ENCODE measurements at places on chromosomes 1 and 21. TPM values are rescaled to one million over a fixed set of nuclear protein-coding genes. Genes with fewer than 3 reads are reported as not detected.

- H3K36me3 ChIP-seq = no peaks in the 10 kb centered on the region
- no peaks in the 10 kb centered on the region for H3K27me3 ChIP-seq
- DNase-seq = no peak
- H3K4me3 ChIP-seq = no peak overlapping the region
- peak overlapping the region; percentile 75 for H3K27ac ChIP-seq
Observed at GRCh38 chr1:170620164-170620563, 43.8 kb upstream of the PRRX1 start.

GRCh38 chr1:16981269-16981849 lies 939 bp upstream of the MFAP2 start:
- no peak overlapping the region for H3K27ac ChIP-seq
- H3K4me3 ChIP-seq = no peak overlapping the region
- no peaks in the 10 kb centered on the region for H3K27me3 ChIP-seq
- no peaks in the 10 kb centered on the region for H3K4me1 ChIP-seq
- DNase-seq = no peak
- peaks cover 4% of the 10 kb centered on the region for H3K36me3 ChIP-seq

- H3K27me3 ChIP-seq = no peaks in the 10 kb centered on the region
- DNase-seq = no peak
- no peak overlapping the region for H3K4me3 ChIP-seq
Observed at GRCh38 chr1:185166106-185166505, 9.1 kb downstream of the SWT1 start.

GRCh38 chr1:116390195-116390594 lies 17.2 kb downstream of the ATP1A1 start:
- no peak overlapping the region for H3K4me3 ChIP-seq
- peaks cover 40% of the 10 kb centered on the region for H3K36me3 ChIP-seq
- DNase-seq = no peak
- H3K4me1 ChIP-seq = no peaks in the 10 kb centered on the region

DNA sequence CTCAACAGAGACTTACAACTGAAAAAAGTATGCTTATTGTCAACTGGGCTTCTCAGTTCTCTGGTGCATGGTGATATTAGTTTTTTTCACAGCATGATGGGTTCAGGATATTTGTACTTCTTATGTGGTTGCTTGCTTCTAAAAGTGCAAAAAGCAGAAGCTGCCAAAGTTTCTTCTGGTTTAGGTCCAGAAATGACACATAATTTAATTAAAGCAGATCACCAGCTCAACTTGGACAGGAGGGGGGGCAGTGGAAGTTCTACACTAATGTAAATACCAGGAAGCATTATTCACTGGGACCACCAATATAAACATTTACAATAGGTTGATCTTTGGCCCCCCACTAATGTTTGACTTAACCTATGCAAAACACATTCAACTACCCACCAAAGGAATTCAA lies 354.8 kb upstream of the BRINP3 start:
- no peak for DNase-seq
- no peaks in the 10 kb centered on the region for H3K4me1 ChIP-seq
- no peak overlapping the region for H3K27ac ChIP-seq
- H3K4me3 ChIP-seq = no peak overlapping the region
- no peaks in the 10 kb centered on the region for H3K36me3 ChIP-seq
- H3K27me3 ChIP-seq = no peaks in the 10 kb centered on the region

Gene LCA5L
- total RNA-seq = 4.3 TPM

GRCh38 chr1:183191833-183192232 lies 5.8 kb downstream of the LAMC2 start:
- H3K36me3 ChIP-seq = no peaks in the 10 kb centered on the region
- no peaks in the 10 kb centered on the region for H3K4me1 ChIP-seq
- peaks cover 6% of the 10 kb centered on the region for H3K27me3 ChIP-seq
- H3K4me3 ChIP-seq = no peak overlapping the region
- no peak overlapping the region for H3K27ac ChIP-seq
- DNase-seq = no peak

- no peak overlapping the region for H3K4me3 ChIP-seq
- peaks cover 22% of the 10 kb centered on the region for H3K27me3 ChIP-seq
- no peaks in the 10 kb centered on the region for H3K36me3 ChIP-seq
- H3K27ac ChIP-seq = no peak overlapping the region
- no peaks in the 10 kb centered on the region for H3K4me1 ChIP-seq
Observed at GRCh38 chr1:19872190-19872589, 10.0 kb upstream of the OTUD3 start.

- no peaks in the 10 kb centered on the region for H3K27me3 ChIP-seq
- H3K27ac ChIP-seq = no peak overlapping the region
- H3K4me1 ChIP-seq = no peaks in the 10 kb centered on the region
- no peak for DNase-seq
- H3K36me3 ChIP-seq = no peaks in the 10 kb centered on the region
Observed at GRCh38 chr1:186611156-186611555, 69.1 kb downstream of the PTGS2 start.

- peaks cover 5% of the 10 kb centered on the region for H3K4me1 ChIP-seq
- peaks cover 40% of the 10 kb centered on the region for H3K27me3 ChIP-seq
- DNase-seq = no peak
- no peak overlapping the region for H3K27ac ChIP-seq
Observed at GRCh38 chr1:98055457-98055856, 134.6 kb upstream of the DPYD start.

DNA sequence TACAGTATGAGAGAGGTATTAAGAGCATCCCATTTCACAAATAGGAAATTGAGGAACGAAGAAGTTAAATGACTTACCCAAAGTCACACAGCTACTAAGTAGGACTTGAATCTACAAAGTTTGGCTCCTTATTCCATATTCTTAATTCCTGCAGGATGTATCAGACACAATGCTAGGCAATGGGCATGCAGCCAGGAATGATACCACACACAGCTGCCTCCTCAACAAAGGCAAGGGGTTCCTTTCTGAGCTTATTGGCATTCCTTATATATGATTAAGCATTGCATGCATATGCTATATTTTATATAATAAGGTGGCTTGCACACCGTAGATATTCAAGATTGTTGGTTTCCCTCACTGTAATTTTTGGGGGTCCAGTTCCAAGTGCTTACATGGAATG lies 34.2 kb upstream of the JUN start:
- H3K4me3 ChIP-seq = no peak overlapping the region
- DNase-seq = no peak
- H3K27me3 ChIP-seq = no peaks in the 10 kb centered on the region
- H3K4me1 ChIP-seq = no peaks in the 10 kb centered on the region

DNA sequence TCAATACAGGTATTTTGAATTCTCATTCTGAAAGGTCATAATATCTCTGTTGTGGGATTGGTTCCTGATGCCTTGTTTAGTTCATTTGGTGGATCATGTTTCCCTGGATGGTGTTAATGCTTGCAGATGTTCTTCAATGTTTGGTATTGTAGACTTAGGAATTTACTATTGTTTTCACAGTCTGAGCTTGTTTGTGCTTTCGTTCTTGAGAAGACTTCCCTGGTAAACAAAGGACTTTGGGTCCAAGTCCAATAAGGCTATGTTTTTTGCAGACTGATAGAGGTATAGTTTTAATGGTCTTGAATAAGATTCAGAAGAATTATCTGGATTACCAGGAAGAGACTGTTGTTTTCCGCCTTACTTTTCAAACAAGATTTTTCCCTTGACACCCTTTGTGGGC lies 1646.3 kb downstream of the AMY1C start:
- DNase-seq = no peak
- H3K4me3 ChIP-seq = no peak overlapping the region
- no peaks in the 10 kb centered on the region for H3K27me3 ChIP-seq
- H3K4me1 ChIP-seq = no peaks in the 10 kb centered on the region
- H3K27ac ChIP-seq = no peak overlapping the region

DNA sequence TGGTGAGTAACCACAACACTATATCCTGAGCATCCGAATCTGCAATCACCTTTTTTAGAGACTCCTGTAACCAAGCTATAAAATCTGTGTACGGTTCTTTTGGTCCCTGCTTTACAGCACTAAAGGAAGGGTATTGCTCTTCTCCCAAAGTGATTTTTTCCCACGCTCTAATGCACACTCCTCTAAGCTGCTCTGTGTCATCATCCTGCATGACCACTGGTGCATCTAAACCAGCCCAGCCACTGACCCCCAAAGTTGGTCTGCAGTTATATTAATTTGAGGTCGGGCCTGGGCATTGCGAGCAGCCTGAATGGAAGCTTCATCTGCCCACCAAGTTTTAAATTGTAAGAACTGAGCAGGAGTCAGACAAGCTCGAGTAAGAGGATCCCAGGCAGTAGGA lies 480.0 kb downstream of the PTPRU start:
- no peaks in the 10 kb centered on the region for H3K27me3 ChIP-seq
- H3K4me3 ChIP-seq = no peak overlapping the region
- DNase-seq = no peak
- no peaks in the 10 kb centered on the region for H3K36me3 ChIP-seq

DNA sequence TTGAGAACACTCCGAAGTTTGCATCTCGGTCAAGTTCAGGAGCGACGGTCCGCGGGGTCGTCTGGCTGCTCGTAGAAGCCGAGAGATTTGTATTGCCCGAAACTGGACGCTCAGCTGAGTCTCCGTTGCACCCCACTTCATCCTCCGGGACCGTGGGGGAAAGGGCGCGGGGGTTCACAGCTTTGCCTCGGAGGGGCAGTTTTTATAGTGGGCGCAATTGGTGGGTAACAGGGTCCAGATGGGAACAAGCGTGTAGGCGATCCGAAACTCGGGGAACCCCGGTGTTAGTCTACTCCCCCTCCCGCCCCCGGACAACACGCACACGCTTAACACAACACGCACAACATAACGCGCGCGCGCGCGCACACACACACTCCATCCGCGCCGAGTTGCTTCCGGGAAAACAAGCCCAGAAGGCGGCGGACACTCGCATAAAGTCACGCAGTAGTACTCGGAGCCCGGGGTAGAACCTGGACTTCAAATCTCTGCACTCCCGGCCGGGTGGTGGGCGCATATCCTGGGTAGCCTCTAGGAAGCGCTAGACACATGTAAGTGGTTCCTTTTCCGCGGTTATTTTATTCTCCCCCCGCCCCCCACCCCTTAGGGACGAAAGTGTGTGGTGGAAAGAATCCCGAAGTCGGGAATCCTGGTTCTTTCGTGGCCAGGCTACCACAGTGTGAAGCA lies 1.1 kb upstream of the JUN start:
- no peaks in the 10 kb centered on the region for H3K36me3 ChIP-seq
- H3K4me1 ChIP-seq = peaks cover 19% of the 10 kb centered on the region
- peak; percentile 89 for DNase-seq
- no peaks in the 10 kb centered on the region for H3K27me3 ChIP-seq
- H3K4me3 ChIP-seq = peak overlapping the region; percentile 99
- H3K27ac ChIP-seq = peak overlapping the region; percentile 100

- no peaks in the 10 kb centered on the region for H3K4me1 ChIP-seq
- no peaks in the 10 kb centered on the region for H3K27me3 ChIP-seq
- H3K27ac ChIP-seq = no peak overlapping the region
- H3K36me3 ChIP-seq = no peaks in the 10 kb centered on the region
- DNase-seq = no peak
Observed at GRCh38 chr1:1094981-1095380, 20.9 kb upstream of the RNF223 start.

DNA sequence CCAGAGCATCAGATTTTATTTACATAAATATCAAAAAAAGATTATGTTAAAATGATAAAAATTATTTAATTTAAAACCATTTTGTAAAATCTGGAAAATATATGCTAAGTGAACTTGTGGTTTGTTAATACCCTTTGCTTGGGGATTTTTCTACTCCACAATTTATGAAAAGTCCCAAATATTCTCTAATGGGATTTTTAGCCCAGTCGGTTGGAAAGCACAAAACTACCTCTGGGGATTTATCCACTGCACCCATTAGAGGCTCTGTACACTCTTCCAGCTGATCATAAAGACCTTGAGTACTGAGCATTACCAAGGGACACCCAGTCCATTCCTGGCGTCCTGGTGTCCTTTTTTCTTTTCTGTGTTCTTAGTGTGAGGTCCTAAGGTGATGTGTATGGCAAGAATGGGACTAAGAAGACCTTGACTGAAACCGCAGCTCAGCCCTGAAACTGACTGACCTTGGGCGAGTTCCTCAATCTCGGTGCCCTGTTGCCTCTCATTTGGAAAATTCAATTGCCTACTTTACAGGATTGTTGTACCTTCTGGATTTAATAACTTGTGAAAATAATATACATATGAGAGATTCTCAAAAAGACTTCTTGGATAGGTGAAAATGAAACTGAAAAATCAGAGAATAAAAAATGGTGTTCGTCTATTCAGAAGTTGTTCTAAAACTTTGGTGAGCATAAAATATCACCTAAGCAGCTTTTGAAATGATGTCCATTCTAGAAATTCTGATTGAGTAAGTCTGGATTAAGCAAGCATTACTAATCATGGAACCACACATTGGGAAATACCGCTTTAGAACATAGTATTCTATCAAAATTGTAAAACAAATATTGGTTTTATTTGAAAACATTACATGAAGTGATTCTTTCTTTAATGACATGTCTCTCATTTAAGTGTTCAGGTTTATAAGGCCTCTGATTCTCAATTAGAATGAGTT lies 21.5 kb upstream of the SAMSN1 start:
- no peaks in the 10 kb centered on the region for H3K4me1 ChIP-seq
- no peaks in the 10 kb centered on the region for H3K36me3 ChIP-seq
- H3K27ac ChIP-seq = no peak overlapping the region

Gene LDLRAD2
- total RNA-seq = 0.04 TPM

GRCh38 chr1:114668784-114669561 lies 876 bp downstream of the DENND2C start:
- peak overlapping the region; percentile 91 for H3K27ac ChIP-seq
- H3K4me1 ChIP-seq = peaks cover 18% of the 10 kb centered on the region
- peaks cover 44% of the 10 kb centered on the region for H3K36me3 ChIP-seq
- peak overlapping the region; percentile 81 for H3K4me3 ChIP-seq

- no peak for DNase-seq
- H3K4me1 ChIP-seq = peaks cover 14% of the 10 kb centered on the region
- peak overlapping the region; percentile 24 for H3K27ac ChIP-seq
- no peak overlapping the region for H3K4me3 ChIP-seq
Observed at GRCh38 chr1:40773748-40774265, 9.8 kb upstream of the KCNQ4 start.

Gene KRTAP11-1
- not detected for total RNA-seq

DNA sequence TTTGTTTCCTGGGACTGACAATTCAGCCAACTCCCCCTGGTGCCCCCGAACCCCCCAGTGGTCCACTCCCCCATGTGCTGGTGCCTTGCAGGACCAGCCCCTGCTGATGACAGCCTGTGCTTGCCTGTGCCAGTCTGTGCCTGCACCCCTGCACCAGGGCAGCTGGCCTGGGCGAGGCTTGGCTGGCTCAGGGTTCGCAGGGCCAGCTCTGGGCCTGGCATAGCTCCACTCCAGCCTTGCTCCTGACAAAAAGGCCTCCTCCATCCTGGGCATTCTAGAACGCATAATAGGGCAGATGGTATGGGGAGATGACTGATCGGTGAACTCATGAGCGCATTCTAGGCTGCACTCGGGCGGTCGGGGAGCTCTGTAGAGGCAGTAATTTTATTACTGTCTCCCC lies 5.4 kb downstream of the CNTN2 start:
- no peaks in the 10 kb centered on the region for H3K4me1 ChIP-seq
- no peak overlapping the region for H3K4me3 ChIP-seq
- no peak overlapping the region for H3K27ac ChIP-seq
- H3K27me3 ChIP-seq = peaks cover 20% of the 10 kb centered on the region

Gene SGIP1
- 0.74 TPM for total RNA-seq

Data from psoas muscle (tissue), 8 donors.